Femur (tissue), 1 donor: ENCODE measurements at places on chromosomes 6 and 20.

GRCh38 chr6:27157459-27158315, 89.8 kb upstream of the PRSS16 start:
- DNase-seq: peak; percentile 72

DNA sequence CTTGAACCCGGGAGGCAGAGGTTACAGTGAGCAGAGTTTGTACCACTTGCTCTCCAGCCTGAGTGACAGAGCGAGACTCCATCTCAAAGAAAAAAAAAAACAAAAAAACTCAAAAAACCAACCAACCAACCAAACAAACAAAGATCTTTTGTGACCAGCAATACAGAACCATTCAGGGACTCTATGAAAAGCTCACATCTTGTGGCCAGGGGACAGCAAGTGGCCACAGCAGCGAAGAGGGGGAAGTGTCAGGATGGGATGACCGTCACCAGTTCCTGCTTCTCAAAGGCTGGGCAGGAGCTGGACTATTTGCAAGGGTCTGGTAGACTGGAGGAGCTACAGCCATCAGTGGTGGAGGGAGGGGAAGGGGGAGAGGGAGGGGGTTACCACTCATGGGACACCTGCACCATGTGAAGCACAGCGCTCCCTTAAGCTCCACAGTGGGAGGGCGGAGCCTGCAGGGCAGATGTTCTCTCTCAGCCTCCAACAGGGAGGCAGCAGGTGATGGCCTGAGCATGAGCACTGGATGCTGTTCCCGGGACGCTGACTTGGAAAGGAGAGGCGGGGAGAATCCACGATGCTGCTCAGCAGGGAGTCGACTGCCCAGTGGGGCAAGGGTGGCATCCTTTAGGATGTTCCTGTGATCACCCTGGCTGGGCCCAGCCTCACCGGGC, 19.7 kb upstream of the ULBP3 start:
- no peak for DNase-seq

DNA sequence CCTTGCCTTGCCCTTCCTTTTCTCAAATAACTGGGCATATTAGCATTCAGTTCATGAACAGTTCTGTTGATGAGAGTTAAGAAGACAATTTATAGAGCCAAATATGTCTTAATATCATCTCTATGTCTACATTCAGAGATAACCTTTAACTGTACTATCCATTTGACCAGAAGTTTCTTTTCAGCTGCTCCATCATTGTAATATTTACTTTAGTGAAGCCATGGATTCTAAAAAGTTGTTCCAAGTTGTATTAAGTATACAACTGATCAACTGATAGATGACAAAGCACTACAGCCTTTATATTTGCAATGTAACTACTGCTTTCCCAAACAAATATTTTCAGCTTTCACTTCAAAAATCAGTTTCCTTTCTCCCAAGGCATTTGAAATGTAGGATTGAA, 1252.7 kb downstream of the EPHA7 start:
- DNase-seq: no peak

GRCh38 chr6:144778773-144779492, 493.8 kb downstream of the UTRN start:
- DNase-seq: no peak

GRCh38 chr6:134732763-134733162, 217.1 kb downstream of the ALDH8A1 start:
- no peak for DNase-seq

DNA sequence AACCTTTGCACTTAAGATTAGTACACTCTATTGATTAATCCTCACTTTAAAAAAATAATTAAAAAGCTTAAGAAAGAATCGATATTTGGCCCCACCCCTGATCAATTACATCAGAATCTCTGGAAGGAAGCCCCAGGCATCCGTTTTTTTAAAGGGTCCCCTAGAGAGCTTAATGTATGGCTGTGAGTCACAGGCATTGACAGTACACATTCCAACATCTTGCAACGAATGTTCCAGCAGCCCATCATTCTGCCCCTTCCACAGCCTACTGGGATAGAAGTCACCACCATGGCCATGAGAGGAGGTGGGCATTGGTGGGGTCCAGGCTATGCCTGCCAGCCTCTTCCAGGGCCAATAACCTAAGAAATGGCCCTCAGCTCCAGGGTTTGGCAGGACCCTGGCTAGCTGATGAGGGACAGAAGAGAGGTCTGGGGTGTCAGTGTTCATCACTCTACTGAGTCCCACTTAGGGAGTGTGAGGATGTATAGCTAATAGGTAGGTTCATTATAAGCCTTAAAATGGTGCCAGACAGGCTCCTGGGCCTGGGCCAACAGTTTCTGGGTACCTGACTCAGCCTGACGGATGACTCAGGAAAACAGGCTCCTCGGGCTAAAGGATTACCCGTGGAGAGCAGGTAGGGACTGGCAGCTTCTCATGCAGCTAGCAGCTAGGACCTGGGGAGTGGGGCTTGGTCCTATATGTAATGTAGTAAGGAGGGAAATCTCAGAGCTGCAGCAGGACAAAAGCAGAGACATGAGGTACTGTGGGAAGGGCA, 40.4 kb downstream of the MDGA1 start:
- DNase-seq: no peak

GRCh38 chr6:3426927-3427686, 29.7 kb downstream of the SLC22A23 start:
- DNase-seq: no peak

- no peak for DNase-seq
These were observed 12.2 kb upstream of the TRPC4AP start for GRCh38 chr20:35104685-35105295.

DNA sequence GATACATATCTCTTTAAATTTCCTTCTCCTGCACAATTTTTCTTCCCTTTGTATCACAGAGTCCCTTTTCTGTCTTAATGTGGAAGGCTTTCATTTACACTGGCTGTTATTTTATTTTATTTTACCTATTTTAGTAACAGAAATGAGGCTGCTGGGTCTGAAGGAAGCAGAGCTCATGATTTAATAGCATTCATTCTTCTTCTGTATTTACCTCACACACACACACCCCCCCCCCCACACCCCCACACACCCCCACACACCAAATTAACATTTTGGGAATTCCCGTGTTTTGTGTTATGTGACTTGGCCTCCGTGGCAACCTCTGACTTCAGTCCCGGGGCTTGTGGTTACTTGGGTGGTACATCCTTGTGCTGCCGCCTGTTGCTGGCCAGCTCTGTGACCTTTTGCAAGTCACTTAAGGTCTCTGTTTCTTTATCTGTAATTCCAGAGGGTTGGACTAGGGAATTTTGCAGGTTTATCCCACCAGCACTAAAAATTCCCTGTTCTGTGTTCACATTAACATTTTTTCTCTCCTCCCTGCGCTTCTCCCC, 108.8 kb downstream of the TIAM2 start:
- no peak for DNase-seq

DNA sequence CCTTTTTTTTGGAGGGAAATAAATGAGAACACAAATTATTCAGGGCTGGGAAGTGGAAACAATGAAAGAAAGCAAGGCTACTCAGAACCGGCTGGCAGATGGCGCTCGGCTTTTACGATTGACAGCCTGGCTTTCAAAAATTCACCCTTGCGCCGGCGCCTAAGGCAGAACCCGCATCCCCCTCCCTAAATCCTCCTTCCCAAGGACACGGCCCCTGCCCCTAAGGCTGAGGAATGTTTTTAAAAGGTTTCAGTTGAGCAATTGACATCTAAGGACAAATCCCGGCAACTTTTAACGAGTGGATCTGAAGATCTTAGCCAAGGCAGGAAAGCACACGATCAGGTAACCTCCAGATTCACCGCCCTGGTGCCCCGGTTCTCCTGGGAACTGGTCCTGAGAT, 16.3 kb downstream of the GNAS start:
- DNase-seq: peak; percentile 37

GRCh38 chr20:20079102-20079784, 26.9 kb downstream of the CFAP61 start:
- DNase-seq: no peak

- DNase-seq: no peak
These were observed 208.8 kb upstream of the SUPT3H start for GRCh38 chr6:45586216-45587171.

- no peak for DNase-seq
These were observed 1.1 kb upstream of the TGM2 start for GRCh38 chr20:38165966-38166702.
